C1 segment of cervical spinal cord (tissue), 14 donors: ENCODE measurements at places on chromosomes 12 and 14.

- no peak for DNase-seq
Measured at GRCh38 chr14:39376667-39377403, 55.4 kb downstream of the FBXO33 start.

DNA sequence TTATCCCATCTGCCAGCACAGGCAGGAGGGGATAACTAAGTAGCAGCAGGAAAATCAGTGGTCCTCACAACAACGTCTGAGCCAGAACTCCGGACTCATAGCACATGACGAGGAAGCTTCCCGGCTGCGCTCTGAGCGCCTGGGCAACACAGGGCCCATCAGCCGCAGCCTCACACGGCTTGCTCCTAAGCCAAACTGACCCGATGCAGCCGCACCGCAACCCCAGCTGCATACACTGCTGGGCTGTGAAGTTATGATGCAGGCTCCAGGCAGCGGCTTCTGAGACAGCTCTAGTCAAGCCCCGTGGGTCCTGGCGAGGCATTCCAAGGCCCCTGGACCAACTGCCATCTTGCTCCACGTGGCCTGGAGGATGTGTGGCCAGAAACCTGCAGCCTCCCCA lies 28.1 kb downstream of the ZFYVE21 start:
- DNase-seq, result no peak

GRCh38 chr12:101927036-101927435 lies 49.7 kb downstream of the DRAM1 start:
- DNase-seq, result no peak

DNA sequence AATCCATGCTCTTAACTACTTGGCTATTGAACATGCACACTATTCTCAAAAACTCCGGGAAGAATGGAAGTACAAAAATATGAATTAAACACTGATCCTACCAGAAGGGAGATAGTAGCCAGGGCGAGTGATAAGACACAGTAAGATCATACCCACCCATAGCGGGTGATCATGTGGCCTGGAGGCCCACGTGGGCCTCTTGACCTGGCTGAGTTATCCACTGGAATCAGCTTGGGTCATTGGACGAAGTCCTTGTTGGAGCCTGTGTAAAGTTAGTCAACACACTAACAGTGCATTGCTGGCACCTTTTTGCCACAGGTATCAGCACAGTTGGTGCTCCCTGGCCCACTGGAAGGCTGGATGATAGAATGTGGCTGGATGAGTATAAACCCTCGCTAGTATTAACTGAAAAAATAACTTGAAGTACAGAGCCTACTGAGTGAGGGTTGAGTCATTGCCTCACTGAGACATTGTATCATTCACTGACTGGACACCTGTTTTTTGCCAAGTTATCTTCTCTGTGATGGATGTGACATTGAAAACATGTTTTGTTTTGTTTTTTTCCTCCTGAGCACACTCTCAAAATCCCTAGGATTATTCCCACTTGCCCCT lies 149.2 kb upstream of the FUT8 start:
- DNase-seq, result no peak

DNA sequence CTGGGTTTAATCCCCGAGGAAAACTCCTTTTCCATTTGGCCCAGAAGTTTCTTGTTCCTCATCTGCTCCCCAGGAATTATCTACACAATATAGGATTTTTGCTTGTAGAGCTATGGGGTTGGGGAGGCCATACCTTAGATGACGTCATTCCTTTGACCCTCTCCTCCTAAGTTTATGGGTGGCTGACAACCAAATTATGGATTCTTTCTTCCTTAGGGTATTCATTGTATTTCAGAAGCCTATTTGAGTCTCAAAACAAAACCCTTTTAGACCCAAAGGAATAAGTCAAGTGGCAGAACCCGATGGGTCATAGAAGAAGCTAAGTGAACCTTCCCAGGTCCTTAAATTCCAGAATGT lies 14.2 kb downstream of the PROX2 start:
- DNase-seq, result no peak
